Left ventricle myocardium inferior (tissue), 1 donor: ENCODE measurements at places on chromosomes 13 and 19.

DNA sequence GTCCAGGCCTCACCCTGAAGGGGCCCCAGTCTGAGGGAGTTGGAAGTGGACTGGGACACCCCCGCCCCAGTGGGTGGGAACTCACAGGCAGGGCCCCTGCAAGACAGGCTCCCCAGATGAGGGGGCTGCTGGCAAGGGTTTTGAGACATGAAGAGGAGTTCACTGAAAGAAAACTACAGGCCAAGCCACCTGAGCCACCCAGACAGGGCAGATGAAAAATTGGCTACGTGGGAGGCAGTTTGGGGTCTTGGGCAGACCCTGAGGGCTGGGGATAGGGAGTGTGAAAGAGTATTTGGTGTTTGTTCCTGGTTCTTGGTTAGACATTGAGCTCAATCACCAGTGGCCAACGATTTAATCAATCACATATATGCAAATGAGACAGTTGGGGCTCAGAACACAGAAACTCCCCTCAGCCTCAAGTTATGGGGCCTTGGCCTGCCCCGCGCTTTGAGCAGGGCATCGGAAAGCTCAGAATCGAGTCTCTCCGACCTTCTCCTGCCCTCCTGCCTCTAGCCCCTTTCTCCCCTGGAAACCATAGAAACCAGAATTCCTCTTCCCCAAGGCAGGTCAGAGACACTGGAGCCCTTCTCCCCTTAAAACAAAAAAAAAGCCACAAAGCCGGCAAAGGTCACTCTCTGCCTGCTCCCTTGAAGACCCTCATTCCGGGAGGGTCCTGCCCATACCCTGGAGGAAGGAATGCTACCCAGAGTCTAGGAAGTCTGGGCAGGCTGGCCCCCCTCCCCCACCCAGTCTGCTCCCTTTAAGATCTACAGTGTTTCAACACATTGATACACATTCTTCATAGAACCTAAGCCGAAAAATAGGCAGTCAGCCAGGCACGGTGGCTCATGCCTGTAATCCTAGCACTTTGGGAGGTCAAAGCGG, 1.3 kb upstream of the ISYNA1 start:
- DNase-seq, result no peak

GRCh38 chr19:18117692-18118378, 20.3 kb downstream of the MAST3 start:
- DNase-seq, result peak; percentile 90

GRCh38 chr13:112877539-112877938, 91.5 kb upstream of the MCF2L start:
- DNase-seq, result peak; percentile 9

- no peak for DNase-seq
Measured at GRCh38 chr13:27005556-27005955, 166.1 kb downstream of the USP12 start.

DNA sequence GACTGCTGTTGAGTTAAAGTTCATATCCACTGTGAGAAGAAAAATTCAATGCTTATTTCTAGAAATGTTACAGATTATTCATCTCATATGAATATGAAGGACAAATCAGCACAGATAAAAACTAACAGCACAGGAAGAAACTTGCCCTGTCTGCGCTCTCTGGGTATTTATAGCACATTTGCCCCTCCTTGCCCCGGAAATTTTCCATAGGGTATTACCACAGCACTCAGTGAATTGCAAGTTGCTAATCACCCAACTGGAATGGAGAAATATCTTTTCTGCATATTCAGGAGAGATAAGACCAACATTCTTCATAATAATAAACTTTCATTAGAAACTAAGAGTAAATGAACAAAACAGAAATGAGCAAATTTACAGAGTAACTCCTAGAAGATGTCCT, 318.0 kb upstream of the KLF12 start:
- DNase-seq, result no peak

DNA sequence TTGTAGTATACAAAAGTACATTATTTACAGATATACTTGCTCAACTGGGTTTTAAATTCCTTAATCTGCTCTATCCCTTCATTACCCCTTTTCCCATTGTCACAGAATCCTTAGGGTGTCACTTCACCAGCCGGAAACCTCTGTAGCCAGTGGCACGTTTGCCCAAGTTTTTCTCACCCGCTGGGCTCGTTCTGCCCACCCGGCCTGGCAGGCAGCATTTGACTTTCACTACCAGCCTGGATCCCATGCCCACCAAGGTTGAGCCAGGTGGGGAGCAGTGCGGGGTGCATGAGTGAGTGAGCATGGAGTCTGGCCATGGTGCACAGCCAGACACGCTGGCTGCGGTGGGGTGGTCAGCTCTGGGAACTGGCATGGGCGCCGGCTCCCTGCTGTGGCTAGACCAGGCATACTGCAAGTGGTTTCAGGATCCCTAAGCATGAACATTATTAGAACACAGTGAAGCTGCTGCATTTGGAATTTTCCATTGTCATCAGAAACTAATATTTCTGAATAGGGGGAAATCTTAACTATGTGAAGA, 98.3 kb downstream of the NALCN start:
- no peak for DNase-seq

DNA sequence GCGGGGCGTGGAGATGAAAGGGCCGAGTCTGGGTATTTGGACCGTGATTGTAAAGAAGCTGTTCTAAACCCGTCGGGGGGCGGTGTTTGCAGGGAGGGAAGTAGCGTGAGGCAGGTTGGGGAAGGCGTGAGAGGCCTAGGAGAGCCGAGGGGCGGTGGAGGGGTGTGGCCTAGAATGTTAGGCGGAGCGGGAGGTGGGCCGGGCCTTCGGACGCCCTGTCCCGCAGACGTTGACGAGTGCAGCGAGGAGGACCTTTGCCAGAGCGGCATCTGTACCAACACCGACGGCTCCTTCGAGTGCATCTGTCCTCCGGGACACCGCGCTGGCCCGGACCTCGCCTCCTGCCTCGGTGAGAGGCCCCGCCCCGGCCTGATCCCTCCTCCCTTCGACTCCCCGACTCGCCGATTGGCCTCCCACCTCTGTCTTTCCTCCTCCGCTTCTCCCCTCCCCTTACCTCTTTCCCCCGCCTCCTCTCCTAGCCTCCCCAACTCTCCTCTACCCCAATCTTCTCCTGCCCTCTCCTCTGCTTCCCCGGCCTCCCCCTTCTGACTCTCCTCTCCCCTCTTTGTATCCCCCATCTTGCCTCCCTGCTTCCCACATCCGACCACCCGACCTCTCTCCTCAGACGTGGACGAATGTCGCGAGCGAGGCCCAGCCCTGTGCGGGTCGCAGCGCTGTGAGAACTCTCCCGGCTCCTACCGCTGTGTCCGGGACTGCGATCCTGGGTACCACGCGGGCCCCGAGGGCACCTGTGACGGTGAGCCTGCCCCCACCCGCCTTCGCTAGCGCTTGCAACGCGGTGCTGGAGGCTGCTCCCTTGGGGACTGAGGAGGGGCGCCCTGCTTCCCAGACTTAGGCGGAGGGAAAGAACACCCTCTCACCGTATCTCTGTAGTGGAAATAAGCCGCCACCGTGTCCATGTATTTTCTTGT, 12.8 kb downstream of the LTBP4 start:
- DNase-seq, result peak; percentile 82

GRCh38 chr19:46271481-46272197, 25.2 kb upstream of the HIF3A start:
- no peak for DNase-seq

DNA sequence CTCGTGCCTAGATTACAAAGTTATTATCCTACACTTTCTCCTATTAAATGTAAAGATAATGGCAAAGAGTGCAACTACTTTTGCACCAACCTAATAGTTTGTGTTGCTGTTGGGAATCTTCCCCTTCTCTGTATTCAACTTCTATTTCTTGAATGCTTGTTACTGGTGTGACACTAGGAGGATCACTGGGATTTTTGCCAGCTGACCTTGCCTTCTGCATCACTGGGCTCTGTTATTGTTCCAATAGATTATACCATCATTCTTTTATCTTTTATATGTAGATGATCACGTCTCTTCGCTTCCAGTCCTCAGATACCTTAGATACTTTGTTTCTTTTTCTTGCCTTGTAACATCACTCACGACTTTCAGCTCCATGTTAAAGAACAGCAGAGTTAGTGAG, 3.5 kb upstream of the OR10H4 start:
- no peak for DNase-seq

GRCh38 chr19:51570962-51571575, at the start of gene ZNF175:
TSS of gene ZNF175 (plus strand) at chr19:51571283. CDS start at chr19:51573330, 2,047 bp downstream.
- peak; percentile 95 for DNase-seq

DNA sequence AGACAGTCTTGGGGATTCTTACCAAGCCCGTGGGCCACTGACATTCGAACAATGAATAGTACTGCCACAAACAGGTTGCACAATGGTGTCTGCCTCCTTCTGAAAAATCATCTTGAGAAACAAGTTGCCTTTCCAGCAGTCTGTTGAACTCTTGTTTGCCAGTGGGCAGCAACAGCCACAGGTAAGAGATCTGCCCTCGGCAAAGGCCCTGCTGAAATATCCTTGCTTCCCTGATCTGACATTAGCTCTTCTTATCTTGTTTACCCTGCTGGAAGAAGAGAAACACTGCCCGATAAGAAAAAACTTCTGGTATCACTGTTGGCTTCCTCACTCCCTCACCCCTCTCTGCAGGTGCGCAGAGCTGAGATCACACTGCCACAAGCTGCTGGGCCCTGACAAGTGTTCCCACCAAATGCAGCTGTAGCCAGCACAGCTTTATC, 2.0 kb downstream of the DOCK9 start:
- DNase-seq, result no peak

DNA sequence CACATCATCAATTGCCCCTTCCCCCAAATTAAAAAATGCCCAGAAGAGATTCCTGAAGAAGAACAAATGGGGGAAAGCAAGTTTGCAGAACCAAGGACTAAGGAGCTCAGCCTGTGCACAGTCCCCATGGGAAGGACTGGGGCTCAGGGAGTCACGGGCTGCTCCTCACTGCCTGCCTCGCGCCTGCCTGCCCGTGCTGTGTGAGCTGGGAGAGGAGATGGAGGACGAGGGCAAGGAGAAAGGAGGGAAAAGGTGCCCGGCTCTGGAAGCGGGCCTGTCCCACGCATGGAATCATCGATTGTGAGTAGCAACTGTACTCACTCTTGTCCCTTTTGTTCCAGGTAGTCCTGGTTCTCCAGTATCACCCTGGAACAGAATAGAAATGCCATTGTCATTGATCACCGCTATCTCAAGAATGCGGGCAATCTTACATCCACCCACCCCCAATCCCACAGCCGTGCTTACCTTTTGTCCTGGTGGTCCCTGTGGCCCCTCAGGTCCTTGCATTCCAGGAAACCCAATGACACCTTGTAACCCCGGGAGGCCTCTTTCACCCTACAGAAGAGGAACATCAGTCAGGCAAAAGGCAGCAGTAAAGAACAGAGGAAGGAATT, 93.4 kb downstream of the COL4A1 start:
- DNase-seq, result no peak

GRCh38 chr13:75312884-75313520, 169.0 kb downstream of the TBC1D4 start:
- DNase-seq, result no peak

- DNase-seq, result no peak
Measured at GRCh38 chr13:30898070-30898469, 8.0 kb upstream of the MEDAG start.

DNA sequence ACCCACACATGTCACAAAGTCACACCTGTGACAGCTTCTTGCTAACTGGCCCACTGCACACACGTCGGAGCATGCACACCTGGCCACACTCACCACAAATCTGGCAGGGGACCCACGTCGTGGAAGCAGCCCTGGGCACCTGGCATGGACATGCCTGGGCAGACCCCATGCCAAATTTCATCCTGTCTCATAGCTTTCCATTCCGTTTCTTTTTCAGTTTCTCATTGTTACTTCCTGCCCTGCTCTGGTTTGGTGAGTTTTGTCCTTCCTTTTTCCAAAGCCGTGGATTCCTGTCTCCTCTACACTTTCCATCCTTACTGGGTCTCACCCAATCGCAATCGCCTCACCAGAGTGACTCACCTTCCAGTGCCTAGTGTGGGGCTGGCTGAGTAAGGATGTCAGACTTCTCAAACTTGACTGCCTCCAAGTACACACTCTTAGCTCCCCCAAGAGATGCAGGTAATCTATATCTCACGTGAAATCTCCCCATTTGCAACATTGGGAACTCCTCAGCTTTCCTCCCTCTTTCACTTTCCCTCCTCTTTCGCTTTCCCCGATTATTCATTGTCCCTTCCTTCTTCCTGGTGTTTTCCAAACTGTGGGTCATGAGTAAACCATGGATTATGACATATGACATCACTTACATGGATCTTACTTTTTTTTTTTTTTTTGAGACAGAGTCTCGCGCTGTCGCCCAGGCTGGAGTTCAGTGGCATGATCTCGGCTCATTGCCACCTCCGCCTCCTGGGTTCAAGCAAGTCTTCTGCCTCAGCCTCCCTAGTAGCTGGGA, 1.6 kb upstream of the BBC3 start:
- DNase-seq, result no peak

DNA sequence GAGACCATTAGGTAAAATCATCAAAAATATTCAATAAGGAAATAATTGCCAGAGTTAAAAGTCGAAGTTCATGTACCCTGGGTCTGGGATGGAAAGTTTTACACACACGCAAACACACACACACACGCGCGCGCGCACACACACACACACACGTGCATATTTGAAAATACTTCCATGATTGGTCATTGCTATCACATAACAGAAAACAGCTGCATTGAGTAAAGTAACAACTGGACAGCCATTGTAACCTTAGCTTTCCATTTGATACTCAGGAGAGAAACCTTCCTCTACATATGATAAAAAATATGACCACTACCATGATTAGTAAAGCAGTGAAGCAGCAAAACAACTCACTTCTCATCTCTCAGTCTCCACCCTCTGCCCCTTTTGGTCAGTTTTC, 490.0 kb upstream of the SGCG start:
- no peak for DNase-seq

- no peak for DNase-seq
Measured at GRCh38 chr13:96200810-96201209, 110.9 kb downstream of the HS6ST3 start.

DNA sequence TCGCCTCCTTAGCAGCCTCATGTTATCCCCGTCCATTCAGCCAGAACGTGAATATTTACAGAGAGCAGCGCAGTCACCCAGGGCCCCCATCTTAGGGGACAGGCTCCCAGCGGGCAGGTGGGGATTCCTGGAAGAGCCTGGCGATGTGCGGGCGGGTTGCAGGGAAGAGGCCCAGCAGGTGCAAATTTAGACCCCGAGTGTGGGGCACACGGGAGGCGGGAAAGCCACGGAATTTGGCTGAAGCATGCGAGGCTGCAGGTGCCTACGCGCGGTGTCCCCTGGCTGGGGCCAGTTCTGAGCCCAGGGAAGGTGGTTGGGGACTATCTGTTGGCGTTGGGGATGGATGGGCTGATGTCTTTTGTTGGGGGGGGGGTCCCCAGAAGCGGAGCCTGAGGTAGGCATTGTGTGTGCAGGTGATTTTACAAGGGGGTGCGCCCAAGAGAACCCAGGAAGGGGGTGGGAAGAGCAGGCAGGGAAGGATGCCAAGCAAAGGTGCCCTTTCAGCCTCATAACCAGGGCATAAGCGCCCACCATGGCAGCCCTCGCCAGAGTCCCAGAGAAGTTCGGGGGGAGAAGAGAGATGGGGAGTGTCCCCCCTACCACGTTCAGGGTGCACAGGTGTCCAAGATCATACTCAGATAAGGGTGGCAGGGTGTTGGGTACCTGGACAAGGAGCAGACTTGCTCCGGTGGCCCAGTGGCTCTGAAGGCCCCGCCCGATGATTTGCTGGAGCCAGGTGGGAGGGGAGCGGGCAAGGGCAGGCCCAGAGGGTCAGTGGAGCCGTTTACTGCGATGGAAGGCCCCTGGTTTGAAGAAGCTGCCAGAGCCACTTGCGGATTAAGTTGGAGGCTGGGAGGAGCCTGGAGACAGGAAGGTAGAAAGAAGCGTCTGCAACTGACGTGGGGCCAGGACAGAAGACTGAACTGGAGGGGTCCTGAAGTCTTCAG, 1.2 kb downstream of the TPGS1 start:
- DNase-seq, result no peak
